LHCN-M2 (cell line): ENCODE measurements at places on chromosomes 2 and 18.

DNA sequence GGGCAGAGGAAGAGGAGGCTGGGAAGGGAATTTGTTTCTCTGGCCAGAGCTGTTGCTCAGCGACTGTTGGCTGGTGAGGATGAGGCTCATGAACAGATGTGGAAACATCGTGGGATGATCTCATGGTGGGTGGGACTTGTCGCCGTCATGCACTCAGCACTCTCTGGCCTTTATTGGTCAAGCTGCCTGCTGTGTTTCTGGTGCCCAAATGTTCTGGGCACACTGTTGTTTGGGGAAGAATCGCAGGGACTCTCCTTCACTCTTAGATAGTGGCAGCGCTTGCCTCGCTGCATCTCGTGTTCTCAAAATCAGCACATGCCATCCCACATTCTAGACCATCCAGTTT is 145.6 kb downstream of the AGAP1 start:
- peak; percentile 97 for DNase-seq

GRCh38 chr2:143852759-143853158 is 667.2 kb downstream of the ZEB2 start:
- no peak for DNase-seq

GRCh38 chr2:207109768-207110167 is 56.0 kb downstream of the KLF7 start:
- DNase-seq, result no peak

GRCh38 chr2:207115715-207116364 is 49.9 kb downstream of the KLF7 start:
- DNase-seq, result peak; percentile 85

GRCh38 chr2:102273619-102274211 is 37.6 kb upstream of the IL1RL1 start:
- DNase-seq, result no peak

GRCh38 chr2:231425811-231426703 is 30.5 kb downstream of the B3GNT7 start:
- no peak for DNase-seq

DNA sequence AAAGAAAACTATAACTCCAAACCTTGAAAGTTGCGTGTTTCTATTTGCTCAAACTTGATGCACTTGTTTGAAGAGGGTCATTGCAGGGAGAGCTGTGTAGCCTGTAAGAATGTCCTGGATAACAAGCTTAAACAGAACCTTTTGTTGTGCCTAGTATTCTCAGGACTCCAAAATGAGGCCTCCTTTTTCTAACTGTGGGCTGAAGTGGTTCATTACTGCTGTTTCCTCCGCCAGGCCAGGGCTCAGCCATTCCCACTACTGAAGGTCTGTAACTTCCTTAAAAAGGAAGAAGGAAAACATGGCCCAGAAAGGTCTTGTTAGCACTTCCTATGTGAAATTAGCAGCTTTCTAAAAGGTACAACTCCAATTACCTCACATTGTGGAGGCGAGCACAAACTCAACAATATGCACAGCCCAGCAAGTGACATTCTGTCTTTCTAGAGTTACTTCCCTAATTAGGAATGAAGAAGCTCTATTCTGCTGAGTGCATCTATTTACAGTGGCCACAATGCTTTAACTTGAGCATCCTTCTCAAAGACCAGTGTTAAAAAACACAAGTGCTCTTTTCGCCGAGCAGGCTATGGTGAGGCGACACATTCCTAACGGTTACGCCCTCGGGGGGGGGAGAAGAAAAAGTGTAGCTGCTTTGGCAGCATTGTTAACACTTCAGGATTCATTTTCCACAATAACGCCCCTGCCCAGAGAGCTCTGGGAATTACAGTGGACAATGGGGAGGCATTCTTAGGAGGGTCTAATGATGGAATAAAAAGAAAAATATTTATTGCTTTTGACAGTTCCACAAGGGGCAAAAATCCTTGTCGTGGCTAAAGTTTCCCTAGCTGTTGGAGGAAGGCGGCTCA is 136.9 kb upstream of the SIX3 start:
- DNase-seq, result no peak

DNA sequence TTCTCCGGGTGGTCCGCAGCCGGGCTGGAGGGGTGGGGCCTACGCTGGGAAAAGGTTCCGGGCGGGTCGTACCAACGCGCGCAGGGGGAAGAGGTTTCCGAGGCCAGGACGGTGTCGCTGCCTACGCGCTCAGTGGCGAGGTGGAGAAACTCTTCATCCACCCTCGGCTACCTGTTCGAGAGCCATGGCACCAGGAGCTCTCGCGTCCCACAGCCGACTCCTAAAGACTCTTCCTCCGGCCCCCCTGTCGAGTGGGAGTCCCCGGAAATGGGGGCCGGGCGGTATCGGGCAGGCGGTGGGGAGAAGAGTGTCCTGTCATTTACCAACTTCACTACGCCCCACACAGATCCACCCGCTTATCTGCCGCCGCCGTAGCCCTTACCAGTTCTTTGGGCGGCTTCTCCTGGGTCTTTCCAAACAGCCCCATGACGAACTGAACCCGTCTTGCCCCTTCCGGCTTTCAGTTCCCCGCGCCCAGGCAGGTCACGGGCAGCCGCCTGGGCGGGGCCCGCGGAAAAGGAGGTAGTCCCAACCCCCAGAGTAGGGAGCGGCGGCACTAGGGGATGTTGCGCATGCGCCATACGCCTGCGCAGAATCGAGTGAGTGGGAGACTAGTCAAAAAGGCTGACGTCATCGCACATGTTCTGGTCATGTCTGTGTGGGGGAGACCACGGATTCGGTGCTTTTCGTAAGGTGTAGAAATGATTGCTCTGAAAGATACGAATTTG is at the start of gene CHMP3:
TSS of gene CHMP3 (minus strand) at position 522 of the 728 bp plus-strand sequence. CDS start at position 427, 95 bp downstream.
- DNase-seq, result peak; percentile 97

DNA sequence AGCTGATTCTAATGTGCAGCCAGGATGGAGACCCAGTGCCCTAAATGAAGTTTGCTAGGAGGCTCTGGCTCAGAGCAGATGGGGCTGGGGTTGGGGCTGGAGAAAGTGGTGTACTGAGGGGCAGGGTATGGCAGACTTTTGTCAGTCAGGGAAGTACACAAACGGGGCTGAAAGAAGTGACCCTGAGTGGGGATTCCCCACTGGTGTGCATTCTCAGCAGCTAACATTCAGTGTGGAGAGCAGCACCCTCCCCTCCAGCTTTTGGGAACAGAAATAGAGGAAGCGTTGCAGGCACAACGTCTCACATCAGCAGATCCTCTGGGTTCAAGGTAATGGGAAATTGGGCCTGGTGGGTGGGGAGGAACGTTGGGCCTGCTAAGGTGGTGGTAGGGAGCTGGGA is 89.1 kb upstream of the GCFC2 start:
- no peak for DNase-seq

GRCh38 chr18:37393221-37393827 is 172.3 kb downstream of the CELF4 start:
- no peak for DNase-seq

DNA sequence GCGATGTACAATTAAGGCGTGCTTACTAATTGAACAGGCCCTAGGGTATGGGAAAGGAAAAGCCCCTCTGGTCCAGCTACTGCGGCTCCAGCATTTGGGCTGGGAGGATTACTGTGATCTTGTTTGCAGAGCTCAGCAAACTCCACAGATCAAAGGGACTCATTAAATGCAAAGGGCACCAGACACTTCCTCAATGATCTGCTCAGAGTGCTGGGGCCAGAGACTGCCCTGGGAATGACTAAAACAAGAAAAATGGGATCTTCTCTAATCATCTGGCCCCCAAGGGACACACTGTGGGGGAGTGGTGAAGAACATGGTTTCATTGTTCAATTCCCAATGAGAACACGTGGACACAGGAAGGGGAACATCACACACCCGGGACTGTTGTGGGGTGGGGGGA is 85.0 kb downstream of the MARCHF4 start:
- DNase-seq, result peak; percentile 62

DNA sequence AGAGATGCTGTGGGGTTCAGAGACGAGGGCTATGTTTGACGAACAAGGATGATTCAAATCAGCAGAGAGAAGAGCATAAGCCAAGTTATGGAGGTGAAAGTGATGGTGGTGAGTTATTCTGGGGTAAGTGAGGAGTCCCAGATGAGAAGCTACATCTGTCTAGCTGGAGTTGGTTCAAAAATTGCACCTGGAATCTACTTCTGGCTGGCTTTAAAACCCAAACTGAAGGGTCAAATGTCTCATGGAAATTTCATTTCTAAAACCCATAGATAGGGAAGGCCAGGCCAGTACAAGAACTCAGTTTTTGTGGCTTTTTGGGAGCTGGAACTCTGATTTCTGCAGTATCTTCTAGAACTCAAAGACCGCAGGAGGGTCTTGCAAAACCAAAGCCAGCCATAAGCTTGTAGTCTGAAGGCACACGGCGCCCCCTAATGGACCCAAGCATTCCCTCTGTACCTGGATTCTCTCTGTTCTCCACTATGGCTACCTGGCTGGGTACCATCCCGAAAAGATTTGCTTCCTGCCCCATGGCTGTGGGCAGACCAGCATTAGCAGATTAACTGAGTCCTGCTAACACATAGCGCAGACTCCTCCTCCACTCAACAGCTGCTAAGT is 229.1 kb upstream of the SLC14A2 start:
- no peak for DNase-seq

GRCh38 chr2:191318729-191319078 is 73.5 kb downstream of the MYO1B start:
- DNase-seq, result peak; percentile 60

- peak; percentile 82 for DNase-seq
Measured at GRCh38 chr18:3321133-3321812, 59.3 kb downstream of the MYL12B start.

DNA sequence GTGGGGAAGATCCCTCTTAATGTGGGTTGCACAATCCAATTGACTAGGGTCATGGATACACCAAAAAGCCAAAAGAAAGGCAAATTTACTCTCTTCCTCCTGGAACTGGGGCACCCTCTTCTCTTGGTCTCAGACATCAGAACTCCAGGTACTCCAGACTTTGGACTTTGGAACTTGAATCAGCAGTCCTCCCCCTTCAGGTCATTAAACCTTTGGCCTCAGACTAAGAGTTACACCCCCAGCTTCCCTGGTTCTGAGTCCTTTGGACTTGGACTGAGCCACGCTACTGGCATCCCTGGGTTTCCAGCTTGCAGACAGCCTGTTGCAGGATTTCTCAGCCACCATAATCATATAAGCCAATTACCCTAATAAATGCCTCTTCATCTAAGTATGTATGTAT is 50.8 kb upstream of the KIF5C start:
- no peak for DNase-seq

- DNase-seq, result no peak
Measured at GRCh38 chr2:58195662-58196061, 45.5 kb downstream of the FANCL start.

GRCh38 chr2:98140210-98140609 is 53.2 kb downstream of the VWA3B start:
- DNase-seq, result peak; percentile 38

DNA sequence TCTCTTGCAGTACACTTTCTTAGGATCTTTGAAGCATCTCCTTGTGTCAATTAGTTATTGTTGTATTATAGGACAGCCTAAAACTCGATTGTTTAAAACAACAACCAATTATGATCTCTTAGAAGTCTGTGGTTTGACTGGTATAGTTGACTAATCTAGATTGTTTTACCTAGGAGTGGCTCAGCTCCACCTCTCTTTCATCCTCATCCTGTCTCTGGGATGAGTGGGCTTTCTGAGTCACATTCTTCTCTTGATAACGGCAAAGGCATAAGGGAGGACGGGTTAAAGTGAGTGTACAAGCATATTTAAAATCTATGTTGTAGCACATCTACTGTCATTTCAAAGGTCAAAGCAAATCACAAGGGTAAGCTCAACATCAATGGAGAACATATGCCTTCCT is 102.3 kb upstream of the GULP1 start:
- peak; percentile 60 for DNase-seq

- no peak for DNase-seq
Measured at GRCh38 chr18:8008033-8008432, 440.9 kb downstream of the PTPRM start.

DNA sequence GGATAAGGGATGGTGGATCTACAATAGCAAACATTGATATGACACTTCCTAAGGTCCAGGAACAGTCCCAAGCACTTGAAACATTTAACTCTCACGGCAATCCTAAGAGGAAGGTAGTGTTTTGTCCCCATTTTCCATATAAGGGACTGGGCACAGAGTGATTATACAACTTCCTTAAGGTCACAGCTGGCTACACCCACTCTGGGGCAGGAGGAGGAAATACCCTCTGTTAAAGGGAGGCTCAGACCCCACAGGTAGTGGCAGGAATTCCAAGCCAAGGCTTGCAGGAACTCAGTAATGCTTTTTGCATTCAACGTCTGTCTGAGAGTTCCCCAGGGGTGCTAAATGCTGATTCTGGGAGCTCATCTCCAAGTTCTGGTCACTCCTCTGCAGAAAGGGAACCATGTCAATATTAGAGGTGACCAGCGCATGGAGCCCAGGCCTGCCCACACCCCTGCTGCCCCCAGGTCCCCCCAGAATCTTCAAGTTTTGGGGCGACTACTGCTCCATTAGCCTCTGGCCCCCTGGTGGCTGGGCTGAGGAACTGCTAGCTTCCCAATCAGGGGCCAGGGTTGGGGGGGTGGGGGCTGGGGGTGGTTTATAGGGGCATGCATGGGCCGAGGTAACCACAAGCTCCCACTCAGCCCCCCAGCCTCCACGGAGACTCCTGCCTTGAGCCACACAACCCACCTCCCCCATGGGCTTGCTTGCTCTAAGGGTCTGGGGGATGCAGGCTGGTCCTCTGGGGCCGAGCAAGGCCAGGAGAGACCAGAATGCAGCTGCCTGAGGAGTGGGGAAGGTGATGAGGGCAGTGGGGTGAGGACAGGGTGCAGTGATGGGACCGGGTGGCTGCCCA is 11.1 kb downstream of the OBSL1 start:
- no peak for DNase-seq

DNA sequence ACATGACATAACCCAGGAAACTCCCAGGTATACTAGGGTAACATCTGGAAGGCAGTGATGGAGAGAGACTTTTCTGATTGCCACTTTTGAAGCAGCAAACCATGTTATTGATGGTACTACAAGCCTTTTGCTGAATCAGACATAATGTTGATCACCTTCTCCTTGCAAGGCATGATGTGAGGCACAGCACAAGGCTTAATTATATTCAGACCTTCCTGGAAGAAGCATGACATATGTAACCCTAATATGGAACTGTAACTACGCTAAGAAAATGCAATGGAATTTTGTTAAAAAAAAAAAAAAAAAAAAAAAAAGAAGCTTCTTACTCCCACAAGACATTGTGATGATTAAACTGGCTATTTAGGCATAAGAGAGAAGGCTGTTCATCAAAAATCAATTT is 145.4 kb downstream of the ALK start:
- no peak for DNase-seq

GRCh38 chr2:219752726-219753125 is 125.3 kb downstream of the SLC4A3 start:
- peak; percentile 44 for DNase-seq

- DNase-seq, result no peak
Measured at GRCh38 chr2:62471816-62472215, 34.2 kb downstream of the TMEM17 start.

- DNase-seq, result no peak
Measured at GRCh38 chr2:207887500-207887899, 117.8 kb upstream of the FZD5 start.

GRCh38 chr18:69636529-69637301 is 236.0 kb downstream of the DOK6 start:
- no peak for DNase-seq
